ENCODE measurements at places on chromosomes 16 and 17.

- peak; percentile 58 for DNase-seq
Observed at GRCh38 chr17:17313350-17313991, 10.3 kb downstream of the NT5M start.

- no peak for DNase-seq
Observed at GRCh38 chr17:37259030-37259735, 116.6 kb upstream of the C17orf78 start.

DNA sequence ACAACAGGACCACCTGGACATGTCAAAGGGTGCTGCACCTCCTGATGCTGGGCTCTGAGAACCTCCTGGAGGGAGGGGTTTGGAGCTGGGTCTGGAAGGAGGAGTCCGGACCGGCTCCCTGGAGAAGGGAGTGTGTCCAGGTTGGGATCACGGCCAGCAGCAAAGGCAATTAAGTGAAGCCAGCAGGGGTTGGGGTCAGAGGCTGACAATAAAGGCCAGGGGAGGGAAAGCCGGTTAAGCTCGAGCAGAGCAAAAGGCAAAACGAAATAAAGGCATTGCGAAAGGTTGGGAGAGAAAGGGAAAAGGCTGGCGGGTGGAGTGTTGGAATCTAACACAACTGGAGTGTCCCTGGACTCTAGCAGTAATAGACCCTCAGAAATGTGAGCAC, 992 bp upstream of the CACNG4 start:
- no peak for DNase-seq

- no peak for DNase-seq
Observed at GRCh38 chr17:72702998-72703397, 389.5 kb downstream of the SLC39A11 start.

- DNase-seq = no peak
Observed at GRCh38 chr16:19751478-19752385, 33.7 kb downstream of the IQCK start.

- no peak for DNase-seq
Observed at GRCh38 chr17:72660274-72661115, 432.0 kb downstream of the SLC39A11 start.

DNA sequence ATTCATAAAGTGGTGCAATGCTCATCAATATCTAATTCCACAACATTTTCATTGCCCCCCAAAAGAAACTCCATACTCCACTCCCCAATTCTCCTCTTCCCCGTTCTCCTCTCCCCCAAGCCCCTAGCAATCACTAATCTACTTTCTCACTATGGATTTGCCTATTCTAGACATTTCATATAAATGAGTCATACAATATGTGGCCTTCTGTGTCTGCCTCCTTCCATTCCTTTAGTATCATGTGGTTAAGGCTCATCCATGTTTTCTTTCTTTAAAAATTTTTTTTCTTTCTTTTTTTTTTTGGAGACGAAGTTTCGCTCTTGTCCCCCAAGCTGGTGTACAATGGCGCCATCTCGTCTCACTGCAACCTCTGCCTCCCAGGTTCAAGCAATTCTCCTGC, 56.3 kb upstream of the HAS3 start:
- no peak for DNase-seq

- no peak for DNase-seq
Observed at GRCh38 chr16:85637808-85638647, 24.9 kb downstream of the GSE1 start.

- DNase-seq = no peak
Observed at GRCh38 chr17:34377078-34377823, 14.2 kb upstream of the CCL1 start.

- no peak for DNase-seq
Observed at GRCh38 chr17:78960928-78961327, 18.8 kb downstream of the LGALS3BP start.

- DNase-seq = no peak
Observed at GRCh38 chr17:7204336-7204735, 15.3 kb downstream of the DLG4 start.

DNA sequence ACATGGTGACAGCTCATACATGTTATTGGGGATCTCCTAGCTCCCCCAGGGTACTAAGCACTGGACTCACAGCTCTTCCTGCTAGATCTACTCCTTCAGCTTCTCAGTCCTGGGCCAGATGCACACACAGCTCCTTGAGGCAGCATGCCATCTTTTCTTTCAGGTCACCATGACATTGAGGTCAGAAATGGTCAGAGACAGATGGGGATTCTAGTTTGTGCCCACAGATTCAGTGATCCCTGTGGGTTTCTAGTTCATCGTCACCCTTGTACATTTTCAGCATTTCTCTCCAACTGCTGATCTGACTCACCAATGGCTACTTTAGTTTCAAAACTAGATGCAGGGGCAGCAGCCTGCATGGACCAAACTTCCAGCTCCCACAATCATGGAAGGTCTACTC, 560.7 kb upstream of the PSMD7 start:
- no peak for DNase-seq

DNA sequence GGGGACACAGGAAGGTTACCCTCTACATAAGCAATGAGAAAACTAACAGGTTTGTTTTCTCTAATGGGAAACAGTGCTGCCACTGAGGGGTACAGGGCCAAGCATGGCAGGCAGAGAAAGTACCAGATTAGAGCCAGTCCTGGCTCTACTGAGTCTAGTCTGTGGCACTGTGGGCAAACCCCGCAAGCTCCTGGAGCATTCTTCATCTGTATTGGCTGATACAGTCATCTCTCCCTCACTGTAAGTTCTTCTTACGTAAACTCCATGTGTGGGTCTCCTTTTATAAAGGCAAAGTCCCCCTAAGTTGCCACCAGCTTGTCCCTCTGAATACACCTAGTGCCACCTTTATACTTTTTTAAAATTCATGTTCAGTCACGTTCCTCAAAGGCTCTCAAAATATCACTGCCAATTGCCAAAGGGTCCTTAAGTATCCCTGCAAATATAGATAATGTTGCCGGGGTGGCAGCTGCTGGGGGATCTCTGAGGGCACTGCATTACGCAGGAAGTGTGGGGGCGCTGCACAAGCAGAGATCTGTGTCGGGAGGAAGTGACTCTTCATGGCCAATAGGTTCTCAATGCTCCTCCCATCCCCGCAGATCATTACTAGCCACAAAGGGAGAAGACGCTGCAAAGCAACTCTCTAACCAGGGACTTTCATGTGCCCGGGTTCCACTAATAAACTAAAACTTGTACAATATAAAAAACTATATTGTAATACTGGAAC, 18.8 kb downstream of the XPO6 start:
- DNase-seq = peak; percentile 71

GRCh38 chr16:49625311-49626065, 230.4 kb downstream of the ZNF423 start:
- no peak for DNase-seq

GRCh38 chr16:53614346-53614745, 89.3 kb downstream of the RPGRIP1L start:
- no peak for DNase-seq

DNA sequence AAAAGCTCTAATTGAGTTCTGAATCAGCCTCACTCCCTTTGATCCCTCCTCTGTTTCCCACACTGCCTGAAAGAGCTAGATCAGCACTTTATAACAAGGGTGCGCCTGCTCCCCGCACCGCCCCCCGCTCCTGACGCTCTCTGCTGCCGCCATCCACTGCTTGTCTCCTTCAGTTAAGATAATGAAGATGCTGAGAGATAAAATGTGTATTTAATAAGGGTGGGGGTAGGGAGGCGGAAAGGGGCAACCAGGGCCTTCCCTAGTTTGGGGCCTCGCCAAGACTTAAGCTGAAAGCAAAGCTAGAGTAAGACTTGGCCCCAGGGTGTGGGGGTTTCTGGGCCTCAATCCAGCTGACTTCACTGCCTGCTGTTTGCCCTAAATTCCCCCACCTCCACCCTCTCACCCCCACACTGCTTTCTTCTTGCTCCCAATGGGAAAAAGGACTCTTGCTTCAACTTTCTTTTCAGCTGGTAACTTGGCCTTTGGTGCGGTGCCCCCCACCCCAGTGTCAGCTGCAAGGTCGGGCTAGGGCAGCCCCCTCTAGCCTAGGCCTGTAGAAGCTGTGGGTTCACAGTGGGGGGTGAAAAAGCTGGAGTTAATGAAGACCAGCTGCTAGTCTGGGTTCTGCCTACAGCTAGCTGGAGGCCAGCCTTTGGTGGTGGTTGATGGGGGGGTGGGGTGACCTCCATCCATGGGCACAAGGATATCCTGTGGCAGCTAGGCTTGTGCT, 1.8 kb upstream of the RARA start:
- DNase-seq = no peak
